Endodermal cell (in vitro differentiated cells): ENCODE measurements at places on chromosomes 6 and 20.

- DNase-seq, result peak; percentile 20
Observed at GRCh38 chr6:170202416-170203135, 88.3 kb downstream of the DLL1 start.

GRCh38 chr6:31717499-31718222 is 2.5 kb downstream of the LY6G6D start:
- DNase-seq, result peak; percentile 90

GRCh38 chr6:26172608-26172968 is 85.4 kb downstream of the HFE start:
- no peak for DNase-seq

GRCh38 chr6:112180095-112180820 is 74.1 kb downstream of the LAMA4 start:
- peak; percentile 66 for DNase-seq

- DNase-seq, result peak; percentile 38
Observed at GRCh38 chr6:155245193-155245592, 18.6 kb upstream of the CLDN20 start.

DNA sequence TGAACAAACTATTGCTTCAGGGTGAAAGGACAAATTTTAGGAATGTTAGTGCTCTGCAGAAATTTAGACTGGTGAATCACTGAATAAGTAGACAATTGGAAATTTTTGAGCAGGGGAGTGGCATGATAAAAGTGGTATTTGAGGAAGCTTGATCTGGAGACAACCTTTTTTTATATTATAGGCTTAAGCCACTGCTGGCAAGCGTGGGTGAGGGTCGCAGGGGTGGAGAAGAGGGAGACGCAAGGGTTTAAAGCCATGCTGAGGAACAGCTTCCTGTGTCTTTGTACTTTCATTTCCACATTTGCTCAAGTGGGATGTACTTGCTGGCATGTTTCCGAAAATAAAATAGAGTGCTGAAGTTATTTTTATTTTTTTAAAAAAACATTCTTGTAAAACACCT is 23.7 kb downstream of the NCOA7 start:
- no peak for DNase-seq

DNA sequence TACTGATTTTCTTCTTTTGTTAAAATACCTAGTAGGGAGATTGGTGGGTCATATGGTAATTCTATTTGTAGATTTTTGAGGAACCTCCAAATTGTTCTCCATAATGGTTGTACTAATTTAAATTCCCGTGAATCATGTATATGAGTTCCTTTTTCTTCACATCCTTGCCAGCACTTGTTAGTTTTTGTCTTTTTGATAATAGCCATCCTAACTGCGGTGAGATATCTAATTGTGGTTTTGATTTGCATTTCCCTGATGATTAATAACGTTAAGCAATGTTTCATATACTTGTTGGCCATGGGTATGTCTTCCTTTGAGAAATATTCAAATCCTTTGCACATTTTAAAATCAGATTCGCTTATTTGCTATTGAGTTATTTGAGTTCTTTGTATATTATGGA is 110.9 kb downstream of the JAG1 start:
- no peak for DNase-seq

DNA sequence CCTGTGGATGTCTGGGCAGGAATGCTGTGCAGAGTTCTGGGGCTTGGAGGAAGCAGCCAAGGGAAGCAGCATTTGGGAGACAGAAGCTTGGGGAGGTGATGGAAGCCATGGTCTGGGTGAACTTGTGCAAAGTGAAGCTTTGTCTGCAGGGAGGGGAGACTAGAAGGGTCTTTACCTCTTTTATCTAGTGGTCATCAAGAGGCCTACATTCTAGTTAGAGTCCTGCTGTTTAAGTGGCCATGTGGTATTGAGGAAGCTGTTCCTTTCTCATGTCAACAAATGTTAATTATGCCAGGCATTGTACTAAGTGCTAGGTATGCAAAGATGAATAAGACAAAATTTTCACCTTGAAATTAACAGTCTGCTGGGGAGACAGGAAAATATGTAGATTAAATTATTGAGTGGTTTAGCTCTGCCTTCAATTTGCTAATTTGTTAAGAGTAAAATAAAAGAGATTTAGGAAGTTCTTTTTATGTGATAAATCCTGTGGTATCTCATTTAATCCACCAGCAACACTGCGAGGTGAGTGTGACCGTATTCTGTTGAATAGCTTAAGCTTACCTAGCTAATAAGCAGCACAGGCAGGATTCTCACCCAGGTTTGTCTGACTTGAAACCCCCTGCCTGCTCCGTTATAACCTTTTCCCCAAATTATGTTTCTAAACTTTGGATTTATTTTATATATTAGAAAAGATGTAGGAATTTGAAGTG is 43.1 kb downstream of the ARID1B start:
- DNase-seq, result peak; percentile 51

DNA sequence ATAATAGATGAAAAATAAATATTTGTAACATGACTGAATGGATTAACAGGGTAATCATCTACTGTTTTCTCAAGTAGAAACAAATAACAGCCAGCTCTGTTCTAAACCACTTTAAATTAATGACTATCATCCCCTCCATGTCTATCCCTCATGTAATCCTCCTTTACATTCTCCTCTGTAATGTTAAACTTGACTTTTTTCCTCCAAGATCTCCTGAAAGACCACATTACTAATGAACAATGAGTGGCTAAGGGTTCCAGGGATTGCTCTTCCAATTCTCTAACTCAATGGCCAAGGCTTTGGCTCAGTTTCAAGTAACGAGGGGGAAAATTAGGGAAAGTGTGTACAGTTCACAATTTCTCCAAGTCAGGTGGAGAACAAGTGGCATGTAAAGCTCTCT is 37.6 kb upstream of the FBXL4 start:
- DNase-seq, result no peak

DNA sequence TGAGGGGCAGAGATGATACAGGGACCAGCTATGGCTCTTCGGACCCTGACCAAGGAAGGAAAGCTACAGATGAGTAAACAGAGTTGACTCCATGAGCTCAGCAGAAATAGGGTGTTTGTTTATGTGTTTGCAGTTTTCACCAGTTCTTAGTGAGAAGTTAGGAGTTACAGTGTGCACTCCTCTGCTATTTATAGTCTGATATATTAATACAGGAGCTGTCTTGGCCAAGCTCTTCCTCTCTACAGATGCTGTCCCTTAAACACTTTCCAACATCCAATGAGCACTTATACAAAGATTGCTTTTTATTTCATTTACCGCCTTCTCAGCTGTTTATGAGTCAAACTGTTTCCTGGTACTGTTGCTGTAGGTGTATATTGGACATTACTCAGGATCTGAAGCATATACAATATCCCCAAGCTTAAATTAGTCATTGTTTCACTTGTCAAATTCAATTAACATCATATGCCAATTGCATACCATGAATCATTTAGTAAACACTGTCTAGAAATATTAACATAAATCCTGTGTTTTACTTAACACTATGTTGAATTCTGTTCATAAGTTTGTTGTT is 618.0 kb downstream of the PRKN start:
- DNase-seq, result no peak

DNA sequence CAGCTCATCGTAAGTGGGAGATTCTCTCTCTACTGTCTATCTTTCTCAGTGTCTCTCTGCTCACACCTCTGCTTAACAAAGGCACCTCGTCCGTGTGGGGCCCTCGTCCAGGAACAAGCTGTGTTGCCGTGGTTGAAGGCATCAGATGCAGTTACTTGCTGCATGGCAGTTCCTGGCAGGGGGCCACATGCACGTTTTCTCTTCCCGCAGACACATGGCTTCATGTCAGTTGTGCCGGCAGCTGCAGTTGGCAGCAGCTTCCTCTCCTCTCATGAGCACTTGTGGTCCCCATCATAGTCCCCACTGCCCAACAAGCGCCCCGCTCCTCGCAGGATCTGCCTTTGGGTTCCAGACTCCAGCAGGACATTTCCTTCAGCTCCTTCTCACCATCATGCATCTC is 7.1 kb upstream of the AFDN start:
- DNase-seq, result no peak

GRCh38 chr20:55406891-55407290 is 598.4 kb downstream of the CBLN4 start:
- DNase-seq, result no peak

DNA sequence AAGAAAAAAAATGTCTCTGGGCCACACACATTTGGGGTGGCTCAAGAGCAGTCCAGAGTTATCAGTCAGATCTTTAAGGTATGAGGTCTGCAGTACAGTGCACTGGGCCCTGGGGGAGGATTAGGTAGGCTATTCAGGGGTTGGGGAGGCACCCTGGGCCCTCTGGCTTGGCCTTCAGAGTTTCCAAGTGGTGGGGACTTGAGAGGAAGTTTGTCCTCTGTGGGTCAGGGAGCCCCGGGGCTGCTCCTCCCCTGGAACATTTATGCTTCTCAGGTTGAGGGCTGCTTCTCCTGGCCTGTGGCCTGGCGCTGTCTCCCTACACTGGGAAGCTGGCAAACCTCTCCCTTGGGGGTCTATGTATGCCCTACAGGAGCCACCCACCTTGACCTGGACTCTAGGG is 46.0 kb downstream of the PTK7 start:
- DNase-seq, result no peak

- DNase-seq, result no peak
Observed at GRCh38 chr6:49499126-49499525, 597 bp upstream of the GLYATL3 start.

- DNase-seq, result no peak
Observed at GRCh38 chr6:3419624-3420272, 37.1 kb downstream of the SLC22A23 start.

DNA sequence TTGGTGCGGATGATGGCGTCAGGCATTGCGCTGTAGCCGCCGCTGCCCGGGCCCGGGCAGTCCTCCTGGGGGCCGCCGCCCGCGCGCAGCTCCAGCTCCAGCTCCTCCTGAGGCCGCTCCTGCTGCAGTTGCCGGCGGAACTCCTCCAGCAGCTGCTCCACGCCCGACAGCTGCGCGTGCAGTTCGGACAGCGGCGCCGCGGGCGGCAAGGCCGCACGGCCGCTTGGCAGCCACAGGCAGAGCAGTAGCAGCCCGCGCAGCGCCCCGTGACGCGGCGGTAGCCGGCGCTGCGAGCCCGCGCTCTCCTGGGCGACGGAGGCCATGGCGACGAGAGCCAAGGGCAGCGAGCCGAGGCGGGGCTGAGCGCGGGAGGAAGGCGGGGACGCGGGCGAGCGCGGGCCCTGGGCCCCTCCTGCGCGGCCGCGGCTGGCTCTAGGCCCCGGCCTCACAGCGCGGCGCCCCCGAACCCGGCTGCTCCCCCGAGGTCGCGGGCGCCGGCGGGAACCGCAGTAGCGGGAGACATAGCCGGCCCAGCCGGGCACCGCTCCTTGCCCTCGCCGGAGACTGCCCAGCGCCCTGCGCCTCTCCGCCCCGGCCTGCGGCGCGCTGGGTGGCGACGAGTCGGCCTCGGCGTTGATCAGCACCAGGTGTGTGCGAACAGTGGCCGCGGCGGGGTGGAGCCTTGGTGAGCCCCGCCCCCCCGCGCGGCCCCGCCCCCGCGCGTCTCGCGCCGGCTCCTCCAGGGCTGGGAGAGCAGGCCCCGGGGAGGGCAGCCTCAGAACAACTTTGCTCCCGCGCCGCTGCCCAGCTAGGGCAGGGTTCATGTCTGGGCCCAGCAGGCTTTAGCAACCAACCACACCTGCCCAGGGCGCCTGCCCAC is at the start of gene LRP11:
TSS of gene LRP11 (minus strand) at position 662 of the 880 bp plus-strand sequence. CDS start at position 323, 339 bp downstream.
- DNase-seq, result peak; percentile 97

DNA sequence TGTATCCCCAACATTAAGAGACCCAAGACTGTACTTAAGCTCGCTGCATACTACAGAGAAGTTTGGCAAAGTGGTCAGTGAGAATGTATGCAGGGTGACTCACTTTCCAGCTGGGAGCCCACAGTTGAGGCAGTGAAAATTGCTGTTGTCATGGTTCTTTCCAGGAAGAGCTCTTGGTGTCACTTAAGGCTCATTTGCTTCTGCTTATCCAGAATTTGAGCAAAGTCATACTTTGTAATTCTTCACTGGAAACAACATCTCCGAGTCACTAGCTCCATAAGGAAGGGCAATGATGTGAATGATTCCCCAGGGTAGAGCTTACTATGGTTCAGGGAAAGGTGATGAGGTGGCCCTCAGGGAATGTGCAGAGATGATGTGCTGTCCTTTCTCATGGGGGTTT is 65.4 kb upstream of the FBXL4 start:
- no peak for DNase-seq
